ENCODE measurements at places on chromosomes 2 and 18.
A peak's percentile ranks its signal among the peaks of the same experiment; 100 is the strongest.

DNA sequence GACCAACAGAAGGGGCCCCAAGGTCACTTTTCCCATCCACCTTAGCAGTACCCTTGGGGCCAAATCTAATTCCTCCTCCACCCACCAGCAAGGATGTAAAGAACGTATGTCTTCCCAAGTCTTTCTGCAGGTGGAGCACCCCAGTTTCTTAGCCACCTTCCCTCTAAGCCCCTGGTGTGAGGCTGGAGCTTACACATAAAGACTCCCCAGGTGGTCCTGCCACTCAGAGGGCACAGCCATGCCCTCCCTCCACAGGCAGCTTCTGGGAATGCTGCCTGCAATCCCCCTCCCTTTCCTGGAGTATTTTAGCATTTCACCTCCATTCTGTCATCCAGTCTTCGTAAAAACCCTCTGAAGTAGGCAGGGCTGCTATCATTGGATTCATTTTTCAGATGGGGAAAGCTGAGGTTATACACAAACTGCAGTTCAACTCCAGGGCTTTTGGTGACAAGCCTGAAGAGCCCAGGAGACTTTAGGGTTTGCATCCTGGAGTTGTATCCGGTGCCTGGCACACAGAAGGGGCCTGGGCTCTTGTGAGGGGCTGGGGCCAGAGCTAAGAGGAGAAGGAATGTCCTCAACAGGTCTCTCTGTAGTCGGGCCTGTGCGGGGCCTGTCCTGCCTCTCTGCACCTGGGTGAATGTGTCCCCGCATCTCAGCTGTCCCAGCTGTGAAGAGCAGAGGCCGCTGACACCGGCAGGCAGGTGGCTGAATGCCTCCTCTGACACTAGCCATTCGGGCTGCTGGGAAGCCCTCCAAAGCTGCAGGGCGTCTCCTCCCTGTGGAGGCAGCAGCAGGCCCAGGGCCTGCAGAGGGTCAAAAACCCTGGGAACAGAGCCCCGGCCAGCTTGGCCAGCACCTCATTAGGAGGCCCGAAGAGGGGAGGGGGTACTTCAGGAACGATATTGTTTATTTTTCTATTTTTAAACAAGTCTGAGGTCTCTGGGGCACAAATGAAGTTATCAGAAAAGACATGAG is 27.6 kb downstream of the CIB4 start:
- DNase-seq: no peak

DNA sequence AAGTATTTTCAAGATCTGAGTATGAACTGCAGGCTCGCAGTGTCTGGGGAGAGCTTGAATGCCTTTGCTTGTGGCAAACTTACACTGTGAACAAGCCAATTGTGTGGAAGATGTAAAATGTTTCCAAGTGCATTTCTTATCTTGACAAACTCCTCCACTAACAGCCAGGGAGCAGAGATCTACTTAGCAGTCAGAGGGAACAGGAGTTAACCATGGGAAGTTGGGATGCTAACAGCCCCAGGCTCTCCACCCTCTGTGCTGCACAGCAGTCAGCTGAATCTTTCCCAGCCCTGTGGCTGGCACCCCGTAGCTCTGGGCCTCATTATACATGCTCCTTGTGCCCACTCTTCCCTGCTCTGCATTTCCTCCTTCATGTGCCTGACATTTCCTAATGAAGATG is 450.2 kb downstream of the TSN start:
- DNase-seq: no peak

DNA sequence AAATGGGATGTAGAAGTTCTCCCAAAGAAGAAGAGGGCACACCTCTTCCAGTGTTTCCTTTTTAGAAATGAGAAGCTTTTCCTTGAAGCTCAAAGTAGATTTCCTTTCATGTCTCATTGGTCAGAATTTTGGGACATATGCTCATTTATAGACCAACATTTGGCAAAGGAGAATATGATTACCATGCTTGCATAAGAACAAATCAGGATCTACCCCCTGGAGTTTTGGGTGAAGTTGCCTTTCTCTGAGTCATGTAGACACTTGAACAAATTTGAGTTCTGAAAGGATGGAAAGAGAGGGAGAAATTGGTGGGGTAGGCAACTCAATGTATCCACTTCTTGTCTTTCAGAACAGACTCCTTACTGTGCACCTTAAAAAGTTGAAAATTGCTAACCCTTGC is 409.0 kb downstream of the SLC4A3 start:
- DNase-seq: no peak

DNA sequence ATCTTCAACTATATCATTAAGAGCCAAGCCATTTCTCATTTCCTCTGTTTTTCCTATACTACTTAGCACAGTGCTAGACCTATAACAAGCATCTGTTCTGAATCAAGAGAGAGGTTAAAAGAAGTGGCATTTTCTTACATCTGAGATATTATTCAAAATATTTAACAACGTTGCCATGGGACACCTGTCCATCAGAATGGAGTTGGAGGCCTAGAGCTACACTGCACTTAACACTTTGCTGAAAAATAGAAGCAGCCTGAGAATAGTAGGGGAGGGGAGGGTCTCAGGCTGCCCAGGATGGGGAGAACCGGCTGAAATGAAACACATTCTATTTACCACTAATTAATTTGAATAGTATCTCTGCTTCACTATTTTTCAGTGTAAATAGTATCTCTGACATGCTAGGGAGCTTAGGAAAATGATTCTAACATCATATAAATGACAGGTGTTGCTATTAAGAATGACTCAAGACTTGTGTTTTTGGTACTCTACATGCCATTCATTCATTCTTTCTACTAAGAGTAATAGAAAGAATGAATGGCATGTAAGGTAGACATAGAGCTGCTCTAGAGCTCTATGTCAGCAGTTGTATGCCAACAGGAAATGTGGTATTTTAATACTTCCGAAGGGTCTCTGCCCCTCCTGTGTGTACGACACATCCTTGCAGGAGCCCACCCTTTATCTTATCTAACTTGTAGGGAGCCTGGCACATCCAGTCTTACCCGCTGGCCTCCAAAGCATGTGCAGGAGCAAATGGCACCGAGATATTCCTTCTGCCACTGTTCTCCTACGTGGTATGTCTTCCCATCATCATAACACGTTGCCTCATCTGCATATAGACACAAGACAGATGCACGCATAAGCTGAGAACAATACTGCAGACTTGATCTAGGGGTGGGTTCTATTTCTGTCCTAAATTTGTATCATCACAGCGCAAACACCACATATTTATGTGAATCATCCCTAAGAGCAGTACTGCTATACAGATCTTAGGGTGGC is 52.6 kb downstream of the ATIC start:
- no peak for DNase-seq

DNA sequence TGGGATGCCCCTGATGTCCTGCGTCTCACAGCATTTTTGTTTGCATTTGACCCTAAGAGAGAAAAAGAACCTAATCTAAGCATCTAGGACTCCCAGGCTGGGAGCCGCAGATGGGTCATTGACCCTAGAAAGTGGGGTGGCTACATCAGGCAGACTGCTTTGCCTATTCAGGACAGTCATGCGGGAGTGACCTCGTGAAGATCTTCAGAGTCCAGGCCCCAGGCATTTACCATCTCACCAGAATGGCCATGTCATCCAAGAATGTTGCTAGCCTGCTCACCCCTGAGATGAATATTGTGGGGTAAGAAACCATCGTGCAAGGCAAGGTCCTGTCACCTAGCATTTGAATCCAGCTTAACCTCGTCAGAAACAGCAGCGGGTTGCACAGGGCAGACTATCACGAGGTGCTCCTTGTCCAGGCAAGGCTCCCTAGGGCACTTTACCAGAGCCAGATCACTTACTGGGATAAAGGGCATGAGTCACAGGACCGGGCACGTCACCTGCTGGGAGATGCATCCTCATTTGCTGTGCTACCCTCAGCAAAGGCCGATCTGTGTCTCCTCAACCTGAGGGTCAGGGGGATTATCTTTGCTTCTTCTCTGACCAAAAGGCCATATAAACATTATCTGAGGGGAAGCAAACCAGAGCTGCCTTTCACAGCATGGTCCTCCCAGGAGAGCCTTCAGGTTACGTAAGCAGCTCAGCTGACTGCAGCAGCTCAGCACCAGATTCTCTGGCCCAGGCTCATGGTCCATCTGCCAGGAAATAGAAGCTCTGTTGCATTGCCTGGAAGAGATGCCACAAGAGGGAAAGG is 162.3 kb downstream of the ACKR3 start:
- no peak for DNase-seq

DNA sequence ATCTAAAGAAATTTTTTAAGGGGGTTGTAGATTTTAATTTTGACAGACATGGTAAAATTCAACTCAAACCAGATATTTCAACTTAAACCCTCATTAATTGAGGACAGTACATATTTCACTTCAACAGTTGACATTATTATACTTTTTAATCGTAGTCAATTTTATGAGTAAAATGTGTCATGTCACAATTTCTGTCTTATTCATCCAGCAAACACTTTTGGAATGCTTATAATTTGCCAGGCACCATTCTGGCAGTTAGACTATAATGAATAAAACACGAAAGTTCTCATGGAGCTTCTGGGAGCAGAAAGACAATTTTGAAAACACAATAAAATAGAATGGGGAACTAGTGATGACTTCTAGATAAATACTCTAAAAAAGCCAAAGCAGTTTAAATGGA is 1094.8 kb downstream of the SUCLG1 start:
- no peak for DNase-seq

DNA sequence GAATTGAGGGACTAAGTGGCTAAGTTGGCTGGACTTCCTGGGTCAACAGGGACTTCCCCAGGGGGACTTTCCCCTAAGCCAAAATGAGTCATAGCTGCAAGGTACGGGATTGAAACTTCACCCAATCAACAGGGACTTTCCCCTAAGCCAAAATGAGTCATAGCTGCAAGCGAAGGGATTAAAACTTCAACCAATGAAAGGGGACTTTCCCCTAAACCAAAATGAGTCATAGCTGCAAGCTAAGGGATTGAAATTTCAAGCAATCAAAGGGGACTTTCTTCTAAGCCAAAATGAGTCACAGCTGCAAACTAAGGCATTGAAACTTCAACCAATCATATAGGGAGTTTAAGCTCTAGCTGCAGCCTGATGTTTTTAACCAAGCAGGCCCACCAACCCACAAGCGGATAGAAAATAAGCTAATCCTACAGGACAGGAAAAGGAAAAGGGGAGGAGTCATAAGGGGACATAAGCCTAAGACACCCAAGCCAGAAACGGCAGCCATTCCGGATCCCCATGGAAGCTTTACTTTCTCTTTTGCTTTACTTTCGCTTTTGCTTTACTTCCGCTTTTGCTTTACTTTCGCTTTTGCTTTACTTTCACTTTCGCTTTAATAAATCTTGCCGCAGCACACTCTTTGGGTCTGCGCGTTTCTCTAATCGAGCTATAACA is 1375.4 kb upstream of the CELF4 start:
- DNase-seq: no peak

GRCh38 chr2:235048549-235048948 is 96.7 kb downstream of the SH3BP4 start:
- no peak for DNase-seq

DNA sequence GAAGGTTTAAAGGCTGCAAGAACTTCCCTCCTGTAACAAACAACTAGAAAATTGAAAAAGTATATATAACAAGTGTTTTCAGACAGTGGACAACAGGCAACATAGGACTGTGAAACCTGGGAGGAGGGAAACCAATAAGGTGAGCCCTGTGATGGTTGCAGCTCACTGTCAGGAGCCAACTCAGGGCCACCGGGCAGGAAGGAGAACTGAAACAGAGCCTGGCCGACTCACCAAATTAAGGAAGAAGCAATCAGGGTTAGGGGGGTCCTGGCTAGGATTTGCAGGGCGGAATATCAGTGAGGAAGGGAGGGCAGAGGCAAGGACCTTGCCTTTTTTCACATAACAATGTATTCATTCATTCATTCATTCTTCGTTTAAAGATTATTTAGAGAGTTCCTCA is 21.8 kb upstream of the CNRIP1 start:
- no peak for DNase-seq

GRCh38 chr2:13650586-13651180 is 933.9 kb downstream of the TRIB2 start:
- DNase-seq: no peak

- DNase-seq: no peak
These were observed 56.7 kb downstream of the ALPK2 start for GRCh38 chr18:58572181-58572580.

DNA sequence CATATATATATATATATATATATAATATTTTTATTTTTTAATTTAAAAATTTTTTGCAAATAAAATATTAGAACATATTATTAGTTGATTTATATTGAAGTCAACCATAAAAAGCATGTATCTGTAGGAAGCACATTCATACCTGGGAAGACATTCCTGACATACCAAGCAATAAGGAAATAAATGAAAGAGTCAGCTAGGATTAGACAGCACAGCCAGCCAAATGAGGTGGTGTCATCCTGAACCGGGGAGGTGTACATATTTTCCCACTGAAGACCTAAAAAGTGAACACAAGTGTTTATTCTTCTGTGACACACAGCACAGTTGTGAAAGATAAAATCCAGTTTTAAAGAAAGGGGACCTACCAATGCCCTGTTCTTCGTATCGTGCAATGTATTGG is 149.2 kb downstream of the ABCA12 start:
- DNase-seq: no peak

DNA sequence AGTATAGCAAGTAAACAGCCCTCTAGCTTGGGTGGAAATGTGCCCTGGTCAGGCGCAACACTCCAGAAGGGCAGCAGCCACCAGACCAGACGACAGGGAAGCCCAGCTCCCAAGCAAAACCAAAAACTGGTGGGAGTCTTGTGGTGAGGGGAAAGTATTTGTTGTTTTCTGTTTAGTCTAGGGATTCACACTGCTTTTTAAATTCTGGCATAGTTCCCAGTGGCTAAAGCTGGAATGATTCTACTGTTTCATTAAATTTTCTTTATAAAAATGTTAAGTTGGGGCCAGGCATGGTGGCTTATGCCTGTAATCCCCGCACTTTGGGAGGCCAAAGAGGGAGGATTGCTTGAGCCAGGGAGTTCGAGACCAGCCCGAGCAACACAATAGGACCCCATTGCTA is 38.5 kb downstream of the MERTK start:
- no peak for DNase-seq

GRCh38 chr2:128783896-128784295 is 465.2 kb upstream of the HS6ST1 start:
- no peak for DNase-seq

- DNase-seq: no peak
These were observed 169.1 kb upstream of the KLF7 start for GRCh38 chr2:207334624-207335371.

GRCh38 chr18:33459612-33460011 is 19.1 kb upstream of the CCDC178 start:
- DNase-seq: peak; percentile 12

DNA sequence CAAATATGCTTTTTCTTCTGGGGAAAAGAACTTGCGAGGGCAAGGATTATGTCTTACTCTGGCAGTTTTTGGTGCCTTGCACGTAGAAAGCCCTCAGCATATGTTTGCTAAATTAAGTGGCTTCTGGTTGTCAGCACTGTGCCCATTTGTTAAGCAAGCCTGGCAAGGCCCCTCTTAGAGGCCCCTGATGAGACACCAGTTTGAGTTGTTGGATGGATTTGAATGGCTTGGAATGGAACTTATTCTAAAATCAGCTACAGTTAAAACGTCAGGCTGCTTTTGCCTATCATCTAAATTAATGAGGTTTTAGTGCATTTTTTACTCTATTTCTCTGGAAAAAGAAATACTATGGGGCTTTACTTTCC is 28.2 kb downstream of the TMEM182 start:
- DNase-seq: no peak

Measured in NCI-H748 treated with DMSO at 0.1 percent for 48 hours (cell line).